WTC11 (cell line): ENCODE measurements at places on chromosomes 16 and 17.

DNA sequence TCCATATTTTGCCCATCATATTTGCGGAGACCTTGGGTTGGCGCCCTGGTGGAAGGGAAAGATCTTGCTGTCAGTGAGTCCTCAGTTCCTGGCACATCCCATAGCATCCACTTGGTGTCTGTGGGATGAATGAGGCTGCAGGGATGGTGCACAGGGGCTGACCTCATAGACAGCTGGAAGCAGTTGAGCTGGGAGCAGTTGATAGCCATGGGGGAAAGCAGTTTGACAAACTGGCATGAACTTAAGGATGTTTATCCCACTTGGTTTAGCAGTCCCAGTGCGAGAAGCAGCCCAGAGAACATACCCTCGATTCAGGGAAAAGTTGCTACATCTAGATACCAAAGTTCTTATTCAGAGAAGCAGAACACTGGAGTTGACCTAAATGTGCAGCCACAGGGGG, 80.7 kb downstream of the SNX29 start:
- no peak for DNase-seq

DNA sequence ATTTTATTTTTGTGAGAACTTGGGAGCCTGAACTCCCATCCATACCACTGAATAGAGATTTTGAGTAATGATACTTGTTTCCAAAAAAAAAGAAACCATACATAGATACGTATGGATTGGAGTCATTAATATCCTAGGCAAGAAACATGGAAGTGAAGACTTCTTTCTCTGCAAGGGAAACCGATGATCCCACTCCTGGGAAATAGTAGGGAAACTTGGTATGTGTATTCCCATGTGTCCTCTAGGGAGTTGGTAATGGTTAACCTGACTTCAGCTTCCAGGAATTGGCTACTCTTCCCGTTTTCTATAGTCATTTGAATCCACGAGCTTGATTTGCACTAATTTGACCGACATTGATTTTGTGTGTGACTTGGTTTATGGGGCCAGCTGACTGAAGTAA, 5.4 kb downstream of the FUS start:
- DNase-seq: no peak

DNA sequence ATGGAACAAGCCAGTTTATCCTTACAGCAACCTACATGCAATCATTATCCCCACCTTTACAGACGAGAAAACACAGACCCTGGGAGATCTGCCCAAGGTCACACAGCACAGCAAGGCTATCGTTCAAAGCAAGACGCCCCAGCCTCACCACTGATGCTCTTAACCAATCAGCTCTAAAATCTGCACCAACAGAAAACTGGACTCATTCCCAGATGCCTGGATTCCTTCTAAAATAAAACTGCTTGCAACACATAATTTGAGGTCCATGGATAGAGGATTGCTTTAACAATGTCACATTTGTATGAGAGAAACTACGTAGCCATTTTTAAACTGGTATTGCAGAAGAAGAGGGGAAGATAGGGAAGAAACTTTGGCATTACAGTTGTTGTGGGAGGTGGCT, 6.8 kb downstream of the COTL1 start:
- DNase-seq: no peak

- DNase-seq: peak; percentile 60
These were observed 107.0 kb downstream of the PLCG2 start for GRCh38 chr16:81885976-81886586.

- no peak for DNase-seq
These were observed 10.3 kb upstream of the NOL11 start for GRCh38 chr17:67707442-67707841.

DNA sequence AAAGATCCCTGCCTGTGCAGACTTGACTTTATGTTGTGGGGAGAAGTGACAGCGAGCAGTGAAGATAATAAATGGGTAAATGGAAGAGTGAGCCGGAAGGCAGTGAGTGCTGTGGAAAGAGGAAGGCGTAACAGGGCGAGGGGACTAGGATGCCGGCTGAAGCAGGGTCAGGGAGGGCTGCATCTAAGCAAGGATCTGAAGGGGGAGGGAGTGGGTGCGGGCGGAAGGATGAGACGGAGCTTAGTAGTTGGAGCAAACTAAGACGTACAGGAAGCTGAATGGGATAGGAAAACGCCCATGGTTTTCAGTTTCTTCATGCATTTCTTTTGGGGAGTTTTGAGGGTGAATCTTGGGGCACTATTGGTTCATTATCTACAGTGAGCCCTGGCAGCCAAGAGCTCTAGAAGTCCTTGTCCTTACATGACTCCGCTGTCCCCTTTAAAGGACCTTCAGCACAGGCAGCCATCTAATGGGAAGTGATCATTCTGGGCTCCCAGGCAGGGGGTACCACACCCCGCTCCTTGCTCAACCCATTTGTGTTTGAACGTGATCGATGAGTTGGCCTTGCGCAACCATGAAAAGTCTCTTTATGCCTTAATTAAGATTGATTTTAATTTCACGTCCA, 10.4 kb upstream of the NAT9 start:
- DNase-seq: no peak

DNA sequence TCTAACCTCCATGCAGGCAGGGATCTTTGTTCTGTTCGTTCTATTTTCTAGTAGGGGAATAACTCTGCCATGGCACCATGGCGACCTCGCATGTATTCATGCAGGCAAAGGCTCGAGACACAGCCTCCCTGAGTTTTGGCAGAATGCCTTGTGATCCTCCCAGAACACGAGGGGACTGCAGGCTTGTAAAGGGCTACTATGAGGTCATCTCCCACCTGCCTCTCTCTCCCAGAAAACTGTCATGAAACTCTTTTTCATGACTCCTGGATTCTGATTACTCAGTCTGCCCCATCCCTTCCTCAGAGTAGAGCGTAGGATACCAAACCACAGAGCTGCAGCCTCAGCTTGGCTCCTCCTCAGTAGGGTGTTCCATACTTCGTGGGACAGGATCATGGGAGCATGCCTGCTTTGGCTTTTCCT, 64.3 kb downstream of the IGF2BP1 start:
- no peak for DNase-seq

DNA sequence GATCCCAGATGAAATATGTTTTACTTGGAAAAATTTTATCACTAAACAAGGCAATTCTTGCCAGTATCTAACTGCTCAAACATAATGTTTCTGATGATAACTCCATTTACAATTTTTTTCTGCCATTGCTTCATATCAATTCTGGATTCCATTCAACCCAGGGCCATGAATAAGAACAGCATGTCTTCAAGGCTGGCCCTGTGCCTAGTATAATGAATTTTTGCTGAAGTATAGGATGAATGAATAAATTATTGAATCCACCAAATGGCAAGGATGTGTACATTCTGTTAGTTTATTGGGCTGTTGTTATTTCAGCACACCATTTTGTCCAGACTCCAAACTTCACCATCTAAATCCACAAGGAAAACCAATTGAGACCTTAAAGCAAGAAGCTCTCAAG, 414.7 kb downstream of the HS3ST3B1 start:
- DNase-seq: no peak

DNA sequence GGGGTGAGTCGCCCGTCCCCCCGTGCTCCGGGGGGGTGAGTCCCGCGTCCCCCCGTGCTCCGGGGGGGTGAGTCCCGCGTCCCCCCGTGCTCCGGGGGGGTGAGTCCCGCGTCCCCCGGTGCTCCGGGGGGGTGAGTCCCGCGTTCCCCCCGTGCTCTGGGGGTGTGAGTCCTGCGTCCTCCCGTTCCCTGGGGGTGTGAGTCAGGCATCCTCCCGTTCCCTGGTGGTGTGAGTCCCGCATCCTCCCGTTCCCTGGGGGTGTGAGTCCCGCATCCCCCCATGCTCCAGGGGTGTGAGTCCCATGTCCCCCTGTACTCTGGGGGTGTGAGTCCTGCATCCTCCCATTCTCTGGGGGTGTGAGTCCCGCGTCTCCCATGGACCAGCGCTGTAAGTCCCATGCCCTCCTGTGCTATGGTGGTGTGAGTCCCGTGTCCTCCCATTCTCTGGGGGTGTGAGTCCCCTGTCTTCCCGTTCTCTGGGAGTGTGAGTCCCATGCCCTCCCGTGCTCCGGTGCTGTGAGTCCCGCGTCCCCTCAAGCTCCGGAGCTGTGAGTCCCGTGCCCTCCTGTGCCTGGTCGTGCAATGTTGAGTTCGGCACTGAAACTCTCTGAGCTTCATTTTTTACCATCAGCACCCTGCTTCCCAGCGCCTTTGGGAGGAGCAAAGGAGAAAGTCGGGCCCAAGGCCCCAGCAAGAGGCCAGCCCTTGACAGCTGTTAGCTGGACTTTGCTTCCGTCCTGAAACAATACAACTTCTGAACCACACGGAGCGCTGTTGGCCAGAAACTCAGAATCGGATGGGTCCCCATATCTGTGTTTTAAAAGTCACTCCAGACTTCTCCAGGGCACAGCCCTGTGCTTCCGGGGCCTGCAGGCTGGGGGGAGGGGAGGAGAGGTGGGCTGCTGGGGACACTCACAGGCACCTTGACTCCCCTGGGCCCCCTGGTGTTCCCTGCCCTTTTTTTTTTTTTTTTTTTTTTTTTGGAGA, 11.5 kb upstream of the ZC3H18 start:
- peak; percentile 54 for DNase-seq

DNA sequence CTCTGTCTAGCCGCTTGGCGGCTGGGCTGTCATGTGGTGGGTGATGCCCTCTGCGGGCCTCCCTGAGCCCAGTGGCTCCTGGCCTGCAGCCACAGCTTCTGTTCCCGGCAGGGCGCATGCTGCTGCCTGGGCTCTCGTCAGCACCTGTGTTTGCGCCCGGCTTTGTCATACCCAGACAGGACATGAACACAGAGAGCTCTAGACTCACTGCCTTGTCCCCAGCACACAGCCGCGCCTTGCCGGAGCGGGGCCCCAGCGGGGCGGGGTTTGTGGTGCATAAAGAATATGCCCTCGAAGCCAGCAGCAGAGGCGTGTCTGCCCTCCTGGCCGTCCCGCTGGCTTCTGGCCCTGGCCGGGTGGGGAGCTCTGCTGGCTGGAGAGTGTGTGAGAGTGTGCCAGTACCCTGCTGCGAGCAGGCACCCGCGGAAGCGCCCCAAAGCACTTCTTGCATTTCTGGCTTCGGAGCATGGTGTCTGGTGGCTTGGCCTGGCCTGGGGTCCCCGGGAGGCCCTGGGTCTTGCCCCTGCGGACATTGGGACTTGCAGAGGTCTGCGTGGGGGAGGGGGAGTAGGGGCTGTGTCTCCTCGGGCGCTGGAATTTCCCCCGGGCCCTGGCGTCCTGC, 14.4 kb downstream of the ASPSCR1 start:
- DNase-seq: peak; percentile 52

DNA sequence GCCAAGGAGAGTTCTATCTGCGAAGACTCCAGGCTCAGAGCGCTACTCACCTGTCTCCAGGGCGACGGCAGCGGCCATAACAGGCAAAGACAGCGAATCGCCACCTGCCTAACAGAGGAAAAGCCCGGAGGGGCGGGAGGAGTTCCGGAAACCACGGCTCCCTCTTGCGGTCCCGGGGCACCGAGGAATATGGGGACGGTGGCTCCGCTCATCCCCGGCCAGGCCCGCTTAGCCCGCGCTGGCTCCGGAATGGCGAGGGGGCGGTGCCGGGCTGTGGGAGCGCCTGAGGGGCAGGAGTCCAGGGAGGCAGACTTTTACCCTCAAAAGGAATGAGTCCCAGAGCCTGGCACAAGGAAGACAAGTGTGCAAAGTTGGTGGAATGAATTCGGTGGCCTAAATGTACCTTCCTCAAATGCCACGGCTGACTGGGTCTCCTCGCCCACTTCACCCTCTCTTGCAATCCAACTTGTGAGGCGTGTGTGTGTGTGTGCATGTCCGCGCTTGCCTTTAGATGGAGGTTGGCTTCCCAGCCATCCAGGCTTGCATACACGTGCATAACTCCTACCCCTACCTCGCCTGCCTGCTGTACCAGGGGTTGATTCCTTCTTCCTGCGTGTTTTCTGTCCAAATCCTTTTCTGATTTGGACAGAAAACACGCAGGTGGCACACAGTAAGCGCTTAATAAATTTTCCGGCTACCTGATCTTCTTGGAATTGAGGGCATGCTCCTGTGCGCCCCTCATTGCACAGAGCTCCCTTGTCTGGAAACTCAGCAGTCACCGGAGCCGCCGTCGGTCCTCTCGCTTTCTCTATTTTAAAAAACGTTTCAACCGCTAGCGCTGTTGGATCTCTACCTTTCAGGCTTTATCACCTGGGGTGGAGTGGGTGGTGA, 3.5 kb downstream of the C17orf100 start:
- peak; percentile 83 for DNase-seq

DNA sequence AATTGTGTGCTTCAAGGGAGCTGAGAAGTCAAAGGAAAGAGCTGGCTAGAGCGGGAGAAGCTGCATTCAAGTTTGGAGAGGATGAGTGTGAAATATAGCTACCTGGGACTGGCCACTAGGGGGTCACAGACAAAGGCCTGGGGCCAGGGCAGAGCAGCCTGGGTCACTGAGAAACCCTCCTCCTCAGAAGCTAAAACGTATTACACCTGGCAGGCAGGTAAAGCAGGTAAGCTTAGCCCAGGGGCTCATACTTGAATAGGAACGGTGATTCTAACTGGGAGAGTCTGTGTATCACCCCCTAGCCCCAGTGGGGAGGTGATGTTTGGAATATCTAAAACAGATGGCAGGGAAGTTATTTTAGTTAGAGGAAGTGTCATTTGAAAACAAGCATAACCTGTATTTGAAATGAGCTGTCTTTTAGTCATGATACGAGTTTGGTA, 6.8 kb downstream of the KRT37 start:
- peak; percentile 59 for DNase-seq

- DNase-seq: no peak
These were observed 36.6 kb upstream of the RBFOX3 start for GRCh38 chr17:79647456-79647915.

DNA sequence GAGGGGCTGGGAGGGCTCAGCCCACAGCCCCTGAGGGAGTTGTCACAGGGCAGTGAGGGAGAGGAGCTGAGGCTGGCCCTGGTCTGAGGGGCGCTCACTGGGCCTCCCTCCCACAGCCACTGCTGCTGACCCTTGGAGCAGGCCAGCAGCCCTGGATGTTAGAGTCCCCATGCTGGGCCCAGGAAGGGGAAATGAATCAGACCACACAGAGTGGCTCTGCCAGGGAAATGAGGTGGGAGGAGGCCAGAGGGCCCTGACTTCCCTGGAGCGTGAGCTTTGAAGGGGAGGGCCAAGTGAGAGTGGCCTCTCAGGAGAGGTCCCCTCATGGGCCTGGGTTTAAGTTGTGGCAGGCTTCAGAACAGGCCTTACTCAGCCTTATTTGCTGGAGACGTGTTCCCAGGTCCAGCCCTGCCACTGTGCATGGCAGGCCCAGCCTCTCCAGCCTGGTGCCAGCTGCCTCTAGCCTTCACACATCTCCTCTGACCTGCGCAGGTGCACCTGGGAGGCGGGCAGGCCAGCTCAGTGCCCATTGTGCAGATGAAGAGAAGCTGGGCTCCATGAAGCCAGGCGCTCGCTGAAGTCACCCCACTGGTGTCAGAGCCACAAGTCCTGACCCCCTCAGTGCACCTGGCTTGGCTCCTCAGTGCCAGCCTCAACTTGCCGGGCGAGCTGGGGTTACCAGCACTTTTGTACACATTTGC, 15.4 kb downstream of the GPT2 start:
- no peak for DNase-seq

DNA sequence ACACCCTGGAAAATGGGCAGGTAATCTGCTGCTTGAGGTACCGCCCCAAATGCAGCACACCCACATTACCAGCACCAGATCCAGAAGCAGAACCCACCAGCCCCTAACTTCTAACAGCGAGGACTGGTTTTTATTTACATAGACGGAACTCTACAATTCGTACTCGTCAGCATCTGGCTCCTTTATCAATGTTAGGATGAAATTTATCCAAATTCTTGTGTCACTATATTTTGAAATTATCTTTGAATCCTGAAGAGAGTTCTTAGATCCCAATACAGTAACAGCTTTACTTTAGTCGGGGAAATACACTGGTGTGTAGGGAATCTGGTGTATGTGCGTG, 332 bp upstream of the ALG1 start:
- DNase-seq: no peak

GRCh38 chr17:78053777-78054468, 74.6 kb downstream of the TMC6 start:
- DNase-seq: no peak
